ENCODE measurements at places on chromosomes 4 and X.

- no peak for DNase-seq
Observed at GRCh38 chr4:72468904-72469502, 100.0 kb downstream of the ADAMTS3 start.

DNA sequence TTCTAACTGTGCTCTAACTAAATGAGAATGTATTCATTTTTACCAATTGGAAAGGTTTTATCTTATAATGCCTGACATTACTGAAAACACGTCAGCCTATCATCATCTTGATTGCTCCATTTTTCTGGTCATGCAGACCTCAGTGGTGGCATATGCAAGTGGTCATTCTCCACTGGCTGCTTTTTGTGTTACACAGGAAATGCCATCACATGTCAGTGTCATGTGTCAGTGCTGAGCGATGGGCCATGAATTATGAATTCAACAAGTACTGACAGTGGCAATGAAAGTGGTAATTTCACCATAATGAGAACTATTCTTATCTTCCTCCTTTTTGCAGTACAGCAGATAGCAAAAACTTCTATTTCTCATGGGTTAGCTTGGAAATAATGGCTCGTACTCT, 190.5 kb downstream of the PACRGL start:
- DNase-seq: no peak

DNA sequence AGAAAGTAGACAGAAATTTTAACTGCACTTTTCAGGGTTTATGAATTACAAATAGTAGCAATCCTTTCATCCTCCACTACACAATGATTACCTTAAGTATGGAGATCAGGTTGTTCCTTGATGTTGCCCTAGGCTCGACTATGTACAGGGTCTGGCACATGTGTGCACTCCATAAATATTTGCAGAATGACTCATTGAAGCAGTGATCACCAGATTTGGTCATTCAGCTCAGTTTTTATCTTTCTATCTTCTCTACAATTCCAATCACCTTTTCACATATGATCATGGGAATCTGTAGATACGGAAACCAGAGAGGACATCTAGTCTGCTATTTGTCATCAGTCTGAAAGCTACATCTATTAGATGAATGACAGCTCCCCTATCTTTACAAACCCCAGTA, 171.7 kb upstream of the HCCS start:
- no peak for DNase-seq

DNA sequence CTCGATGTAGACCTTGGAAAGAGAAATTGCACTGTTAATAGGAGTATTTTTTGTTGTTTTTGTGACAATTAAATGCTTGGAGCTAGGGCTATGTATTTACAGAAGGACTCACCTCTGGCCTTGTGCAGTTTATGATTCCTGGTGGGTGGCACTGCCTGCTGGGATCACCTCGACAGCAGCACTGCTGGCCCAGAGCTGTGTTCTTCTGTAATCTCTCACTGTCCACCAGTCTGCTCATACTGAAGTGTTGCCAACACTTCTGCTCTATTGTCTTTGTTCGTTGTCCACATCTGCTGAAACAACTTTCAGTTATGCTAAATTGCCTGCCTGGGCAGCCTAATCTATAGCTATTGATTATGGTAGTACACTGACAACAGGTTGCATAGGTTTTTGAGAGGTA, 194.4 kb upstream of the ANK2 start:
- DNase-seq: no peak

GRCh38 chrX:38318196-38318595, 9.1 kb downstream of the RPGR start:
- DNase-seq: no peak

All from GM12891 (cell line).